ENCODE measurements at places on chromosomes 2 and 18.

GRCh38 chr2:218961229-218961628, 1.8 kb downstream of the CDK5R2 start:
- no peak for DNase-seq

DNA sequence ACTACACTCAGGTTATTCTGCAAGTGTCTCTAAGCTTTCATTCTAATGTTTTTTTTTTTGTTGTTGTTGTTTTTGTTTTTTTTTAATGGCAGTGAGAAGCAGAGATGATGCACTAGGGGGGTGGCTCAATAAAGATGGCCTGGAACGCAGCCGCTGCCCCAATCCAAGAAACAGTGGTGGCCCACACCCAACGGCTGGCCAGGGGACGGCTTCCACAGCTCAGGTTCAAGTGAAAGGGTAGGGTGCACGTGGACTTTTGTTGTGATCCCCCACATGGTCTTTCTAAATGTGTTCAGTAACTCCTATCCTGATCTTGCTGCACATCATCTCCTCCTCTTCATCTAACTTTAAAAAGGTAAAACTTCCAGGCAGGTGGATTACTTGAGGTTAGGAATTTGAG, 190.1 kb downstream of the NDUFA10 start:
- DNase-seq: no peak

DNA sequence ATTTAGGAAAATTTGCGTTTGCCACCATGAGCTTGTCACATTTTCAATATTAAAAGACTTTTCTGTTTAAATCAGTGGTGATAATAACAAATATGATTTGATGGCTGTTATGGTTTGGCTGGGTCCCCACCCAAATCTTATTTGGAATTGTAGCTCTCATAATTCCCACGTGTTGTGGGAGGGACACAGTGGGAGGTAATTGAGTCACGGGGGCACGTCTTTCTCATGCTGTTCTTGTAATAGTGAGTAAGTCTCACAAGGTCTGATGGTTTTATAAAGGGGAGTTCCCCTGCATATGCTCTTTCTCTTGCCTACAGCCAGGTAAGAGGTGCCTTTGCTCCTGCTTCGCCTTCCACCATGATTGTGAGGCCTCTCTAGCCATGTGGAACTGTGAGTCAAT, 83.4 kb upstream of the RGPD4 start:
- no peak for DNase-seq

DNA sequence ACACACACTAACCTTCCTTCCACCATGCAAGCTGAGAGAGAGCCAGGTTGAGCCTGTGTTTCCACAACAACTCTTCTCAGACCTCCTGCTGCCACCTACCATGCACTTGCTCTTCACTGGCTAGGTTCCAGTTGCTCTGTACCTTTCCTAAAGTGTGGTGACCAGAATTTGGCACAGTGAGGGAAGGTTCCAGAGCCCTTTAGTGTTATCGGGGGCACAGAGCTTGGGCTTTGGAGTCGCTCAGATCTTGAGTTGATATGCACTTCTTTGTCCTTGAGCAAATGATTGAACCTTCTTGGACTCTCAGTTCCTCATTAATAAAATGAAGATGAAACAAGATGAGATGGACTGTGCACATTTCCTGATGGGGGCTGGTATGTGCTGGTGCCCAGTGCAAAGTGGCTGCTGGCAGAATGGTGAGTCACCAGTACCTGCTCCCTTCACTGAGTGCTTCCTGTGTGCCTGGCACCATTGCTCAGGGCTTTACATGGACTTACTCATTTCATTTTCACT, 47.1 kb downstream of the NEDD4L start:
- no peak for DNase-seq

- no peak for DNase-seq
Measured at GRCh38 chr2:141341444-141341843, 789.4 kb downstream of the LRP1B start.

DNA sequence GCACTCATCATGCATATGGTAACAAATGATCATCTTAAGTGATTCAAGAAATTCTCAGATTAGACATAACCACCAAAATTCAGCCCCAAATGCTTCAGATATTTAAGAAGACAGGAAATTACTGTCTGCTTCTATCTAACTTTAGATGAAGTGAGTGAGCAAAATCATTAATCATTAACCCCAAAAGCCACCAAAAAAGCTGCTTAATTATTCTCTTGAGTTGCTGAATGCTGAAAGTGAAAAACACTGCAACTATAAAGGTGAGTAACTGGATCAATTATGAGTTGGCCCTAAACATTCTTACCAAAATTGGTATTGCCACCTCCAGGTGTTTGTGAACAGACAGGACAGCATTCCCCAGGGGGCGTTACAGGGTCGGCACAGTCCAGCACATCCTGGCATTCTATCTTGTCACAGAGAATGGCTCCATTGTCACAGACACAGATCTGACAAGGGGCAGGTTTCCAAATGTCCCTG, 69.6 kb downstream of the COL5A2 start:
- no peak for DNase-seq

- DNase-seq: no peak
Measured at GRCh38 chr18:51716277-51716676, 518.8 kb upstream of the MEX3C start.

DNA sequence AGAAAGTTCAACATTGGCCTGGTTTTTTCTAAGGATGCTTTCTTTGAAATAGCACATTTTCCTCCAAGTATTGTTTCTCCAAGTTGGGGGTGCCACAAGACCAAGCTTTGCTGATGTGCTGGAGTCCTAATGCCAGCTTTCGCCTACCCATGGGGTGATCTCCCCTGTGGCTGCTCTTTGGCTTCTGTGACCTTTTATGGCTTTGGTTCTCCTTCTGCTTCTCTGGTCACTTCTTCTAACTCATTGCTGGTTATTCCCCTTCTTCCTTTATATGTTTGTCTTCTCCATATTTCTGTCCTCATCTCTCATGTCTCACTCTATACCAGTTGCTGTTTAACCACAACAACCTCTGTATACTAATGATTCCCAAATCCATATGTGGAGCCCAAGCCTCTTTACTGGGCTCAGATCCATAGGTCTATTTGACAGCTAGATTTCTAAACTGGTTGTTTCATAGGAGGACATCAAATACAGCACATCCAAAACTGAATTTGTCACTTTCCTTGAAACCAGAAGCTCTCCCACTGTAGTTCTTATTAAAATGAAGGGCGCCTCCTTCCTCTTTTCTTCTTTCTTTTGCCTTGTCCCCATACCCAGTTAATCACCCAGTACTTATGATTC, 23.1 kb downstream of the APOB start:
- no peak for DNase-seq

DNA sequence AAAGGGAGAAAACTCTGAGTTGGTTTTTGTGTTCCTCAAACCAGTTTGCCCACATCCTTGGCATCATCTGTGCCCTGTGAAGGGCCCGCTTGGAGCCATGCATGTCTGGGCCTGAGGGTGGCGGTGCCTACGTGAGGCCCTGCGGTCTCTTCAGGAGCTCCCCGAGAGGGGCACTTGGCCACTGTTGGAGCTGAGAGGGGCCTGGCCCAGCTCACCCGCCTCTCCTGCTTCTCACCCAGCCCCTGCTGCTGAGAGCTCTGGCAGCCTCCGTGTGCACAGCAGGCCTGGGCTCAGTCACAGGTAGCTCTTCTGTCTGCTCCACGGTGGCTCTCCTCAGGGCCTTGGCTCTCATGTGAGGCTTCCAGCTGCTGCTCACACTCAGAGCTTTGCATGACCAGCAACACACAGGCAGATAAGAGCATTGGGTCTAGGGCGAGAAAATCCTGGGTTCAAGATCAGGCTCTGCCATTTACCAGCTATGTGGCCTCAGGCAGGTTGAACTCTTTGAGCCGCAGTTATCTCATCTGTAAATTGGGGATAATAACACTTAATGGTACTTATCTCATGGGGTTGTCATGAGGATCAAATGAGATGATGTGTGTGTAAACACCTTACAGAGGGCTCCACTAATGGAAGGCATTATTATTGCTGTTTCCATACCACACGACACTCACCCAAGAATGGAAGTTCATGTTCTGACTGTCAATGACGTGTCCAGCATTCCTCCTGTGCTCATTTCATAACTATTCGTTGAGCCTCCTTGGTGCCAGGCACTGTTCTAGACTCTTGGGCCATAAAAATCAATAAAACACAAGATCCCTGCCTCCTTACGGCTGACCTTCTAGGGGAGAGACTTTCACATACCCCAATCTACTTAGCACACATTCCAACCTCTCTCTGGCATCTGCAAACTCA, 41.6 kb upstream of the PLB1 start:
- no peak for DNase-seq

DNA sequence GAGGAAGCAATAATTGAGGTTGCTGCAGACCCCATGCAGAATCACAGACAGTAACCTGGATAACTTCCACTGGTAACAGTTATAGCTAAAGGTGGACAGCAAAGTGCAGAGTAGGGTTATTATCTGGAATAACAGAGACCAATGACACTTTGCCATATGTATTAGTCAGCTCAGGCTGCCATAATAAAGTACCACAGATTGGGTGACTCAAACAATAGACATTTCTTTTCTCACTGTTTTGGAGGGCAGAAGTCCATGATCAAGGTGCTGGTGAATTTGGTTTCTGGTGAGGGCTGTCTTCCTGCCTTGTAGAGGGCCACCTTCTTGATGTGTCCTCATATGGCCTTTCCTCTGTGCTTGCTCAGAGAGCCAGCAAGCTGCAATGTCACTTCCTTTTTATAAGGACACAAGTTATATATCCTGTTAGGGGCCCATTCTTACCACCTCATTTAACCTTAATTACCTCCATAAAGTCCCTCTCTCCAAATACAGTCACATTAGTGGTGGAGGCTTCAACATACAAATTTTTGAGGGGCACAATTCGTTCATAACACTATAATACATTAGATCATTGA, 191.0 kb upstream of the LRP1B start:
- no peak for DNase-seq

GRCh38 chr18:59660786-59661743, 36.2 kb downstream of the CCBE1 start:
- no peak for DNase-seq

DNA sequence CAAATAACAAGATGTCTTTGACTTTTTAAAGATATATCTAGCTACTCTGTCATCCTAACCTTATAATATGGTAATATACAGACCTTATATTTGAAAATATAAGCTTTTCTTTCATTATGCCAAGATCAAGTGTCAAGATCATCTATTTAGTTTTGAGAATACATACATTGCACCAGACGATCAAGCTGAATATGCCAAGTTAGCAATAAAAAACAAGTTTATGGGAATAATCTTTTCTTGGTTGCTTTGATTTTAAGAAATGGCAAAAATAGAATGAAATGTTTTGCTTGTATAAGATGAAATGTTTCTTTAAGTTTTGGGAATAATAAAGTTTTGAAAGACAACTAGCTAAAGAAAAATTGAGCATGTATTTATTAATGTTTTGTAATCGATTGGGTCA, 163.8 kb downstream of the DPP4 start:
- DNase-seq: no peak

DNA sequence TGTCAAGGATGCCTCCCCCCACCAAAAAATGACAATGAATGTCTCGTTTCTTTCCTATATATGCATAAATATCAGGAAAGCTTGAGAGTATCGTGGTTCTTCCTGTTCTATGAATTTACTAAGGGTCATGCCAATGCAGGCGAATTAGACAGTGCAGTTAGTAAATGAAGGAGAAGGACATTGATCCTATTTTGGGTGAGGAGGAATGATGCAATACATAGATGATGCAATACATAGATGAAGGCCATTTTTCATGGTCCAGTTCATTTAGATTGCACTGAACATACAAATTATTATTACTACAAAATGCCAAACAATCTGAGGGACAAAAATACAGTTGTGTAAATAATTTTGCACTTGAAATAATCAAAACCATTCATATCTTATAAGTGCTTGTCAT, 1265.0 kb downstream of the LRP1B start:
- DNase-seq: no peak

GRCh38 chr18:12121175-12122042, 27.8 kb downstream of the ANKRD62 start:
- DNase-seq: no peak

GRCh38 chr2:43425659-43426058, 170.2 kb downstream of the THADA start:
- DNase-seq: peak; percentile 37

DNA sequence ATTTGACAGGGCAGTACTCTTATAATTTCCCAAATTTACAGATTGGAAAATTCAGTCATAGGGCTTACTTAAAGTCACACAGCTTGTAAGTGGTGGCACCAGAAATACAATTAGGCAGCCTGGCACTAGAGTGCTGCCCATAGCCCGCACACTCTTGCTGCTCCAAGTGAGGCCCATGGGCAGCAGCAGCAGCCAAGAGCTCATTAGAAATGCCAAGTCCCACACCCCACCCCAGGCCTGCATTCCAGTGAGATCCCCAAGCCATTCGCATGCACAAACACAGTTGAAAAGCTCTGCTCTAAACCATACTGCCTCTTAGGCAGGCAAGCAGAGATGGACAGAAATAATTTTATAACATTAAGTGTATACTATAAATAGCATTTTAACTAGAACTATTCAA, 379.3 kb upstream of the PKDCC start:
- DNase-seq: no peak

DNA sequence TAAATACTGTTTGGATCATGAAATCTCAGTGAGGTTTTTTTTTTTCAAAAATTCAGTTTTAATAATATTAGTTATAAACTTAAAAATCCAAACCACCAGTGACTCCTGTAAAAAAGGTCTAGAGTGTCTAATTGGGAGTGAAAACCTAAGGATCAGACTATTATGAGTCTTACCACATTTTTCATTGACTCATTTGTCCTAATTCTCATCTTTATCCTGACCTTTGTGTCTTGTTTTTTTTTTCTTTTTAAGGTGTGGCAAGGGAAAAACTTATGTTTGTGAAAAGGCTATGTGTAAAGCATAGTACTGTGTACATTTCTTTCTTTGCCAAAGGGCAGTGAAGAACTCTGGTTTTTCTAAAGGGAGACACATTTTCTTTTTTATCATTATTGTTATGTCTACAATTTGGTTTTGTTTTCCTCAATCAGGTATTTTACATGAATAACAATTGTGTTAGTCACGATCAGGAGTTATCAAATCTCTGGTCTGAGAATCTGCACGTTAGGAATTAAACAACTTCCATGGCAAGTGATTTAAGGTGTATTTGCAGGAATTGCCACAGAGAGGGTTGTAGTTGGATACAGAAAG, 52.6 kb downstream of the RHBDD1 start:
- DNase-seq: no peak

DNA sequence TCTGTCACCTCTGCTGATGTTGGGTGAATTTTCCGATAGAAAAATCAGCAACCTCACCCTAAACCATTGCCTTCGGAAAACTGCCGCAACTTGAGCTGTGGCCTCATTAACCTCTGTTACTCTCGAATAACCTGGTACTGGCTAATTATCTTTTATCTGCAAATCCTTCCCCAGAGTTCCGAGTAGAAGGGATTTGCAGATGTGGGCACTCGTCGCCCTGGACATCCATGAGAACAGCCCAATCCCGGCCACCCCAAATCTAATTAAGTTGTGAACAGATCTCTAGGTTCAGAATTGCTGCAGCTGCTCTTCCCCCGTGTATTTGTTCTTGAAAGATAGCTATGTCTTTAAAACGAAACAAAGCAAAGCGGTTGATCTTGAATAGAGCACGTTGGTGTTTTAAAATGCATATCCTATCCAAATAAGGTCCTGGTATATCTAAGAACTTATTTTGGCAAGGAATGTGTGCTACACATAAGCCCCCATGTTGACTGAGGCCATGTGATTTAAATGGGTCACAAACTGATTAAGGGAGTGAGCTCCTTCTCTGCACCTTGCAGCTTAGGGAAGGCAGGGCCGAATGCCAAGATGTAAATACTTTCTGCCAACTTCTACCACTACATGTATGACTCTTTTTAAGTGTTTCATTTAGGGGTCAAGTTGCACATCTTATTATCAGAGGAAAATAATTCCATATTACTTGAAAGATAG, 88.2 kb downstream of the MTCL1 start:
- no peak for DNase-seq

Measured in erythroblast (primary cell).